ENCODE measurements at places on chromosomes 1 and 21.

GRCh38 chr1:76144247-76144646 lies 69.7 kb downstream of the ST6GALNAC3 start:
- no peak for DNase-seq

- DNase-seq, result no peak
These were observed 1.3 kb downstream of the DENND4B start for GRCh38 chr1:153945131-153945794.

GRCh38 chr1:153350321-153350957 lies 1.8 kb upstream of the PGLYRP4 start:
- no peak for DNase-seq

- DNase-seq, result no peak
These were observed 43.5 kb upstream of the MCOLN3 start for GRCh38 chr1:85091671-85092280.

GRCh38 chr1:103190766-103191165 lies 82.4 kb upstream of the COL11A1 start:
- no peak for DNase-seq

DNA sequence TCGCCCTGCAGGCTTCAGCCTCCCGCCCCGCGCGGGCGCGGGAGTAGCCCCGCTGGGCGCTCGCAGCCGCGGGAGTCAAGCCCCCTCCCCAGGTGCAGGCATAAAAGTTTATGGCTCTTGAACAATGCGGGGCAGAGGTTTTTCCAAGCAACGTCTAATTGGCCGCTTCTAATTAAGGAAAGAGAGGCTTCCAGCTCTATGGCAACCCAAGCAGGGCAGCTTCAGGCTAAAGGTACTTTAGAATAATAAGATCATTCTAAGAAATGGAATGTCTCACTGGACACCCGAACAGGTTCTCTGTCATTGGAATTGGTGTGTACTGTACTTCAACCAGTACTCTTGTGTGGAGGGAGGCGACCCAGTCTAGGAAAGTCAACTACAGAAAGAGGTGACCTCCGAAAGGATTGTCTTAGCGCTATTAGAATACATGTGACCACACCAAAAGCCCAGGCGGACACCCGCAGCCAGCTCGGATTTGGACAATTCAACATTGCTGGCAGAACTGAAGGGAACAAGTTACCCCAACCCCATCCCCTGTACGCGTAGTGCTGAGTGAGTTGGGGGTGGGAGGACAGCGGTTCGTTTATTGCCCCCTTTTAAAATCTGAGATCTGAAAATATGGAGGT lies 12.5 kb downstream of the NR5A2 start:
- no peak for DNase-seq

DNA sequence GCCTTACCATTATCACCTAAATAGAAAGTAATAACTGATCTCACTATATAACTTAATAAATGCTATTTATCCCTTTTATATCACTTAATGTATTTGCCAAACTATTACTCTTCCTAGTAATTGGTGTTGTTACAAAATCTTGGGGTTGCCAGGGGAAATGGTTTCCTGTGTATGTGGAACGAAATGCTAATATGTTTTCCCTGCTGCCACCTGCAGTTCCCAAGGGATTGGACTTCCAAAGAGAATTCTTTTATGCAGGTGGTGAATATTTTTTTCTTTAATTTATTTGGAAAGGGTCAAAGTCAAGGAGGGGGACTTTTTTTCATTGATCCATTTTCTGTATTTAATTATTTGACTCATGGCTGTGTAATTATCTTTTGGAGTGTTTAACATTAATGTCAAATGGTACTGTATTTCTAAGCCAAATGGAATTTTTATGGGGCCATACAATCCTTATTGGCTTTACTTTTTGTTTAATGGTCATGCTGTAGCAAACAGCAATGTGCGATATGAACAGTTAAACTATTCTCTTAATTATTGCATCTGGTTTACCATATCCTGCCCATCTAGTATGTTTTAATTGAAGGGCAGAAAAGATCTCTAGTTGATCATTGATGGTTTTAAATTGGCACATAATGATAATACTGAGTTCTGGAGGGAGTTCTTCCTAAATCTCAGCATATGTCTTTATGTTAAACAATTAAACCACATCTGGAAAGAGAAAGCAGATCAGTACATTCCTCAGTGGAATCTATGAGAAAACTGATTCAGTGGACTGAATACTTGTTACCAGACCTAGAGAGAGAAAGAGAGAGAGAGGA lies 486.3 kb downstream of the TTLL7 start:
- DNase-seq, result no peak

DNA sequence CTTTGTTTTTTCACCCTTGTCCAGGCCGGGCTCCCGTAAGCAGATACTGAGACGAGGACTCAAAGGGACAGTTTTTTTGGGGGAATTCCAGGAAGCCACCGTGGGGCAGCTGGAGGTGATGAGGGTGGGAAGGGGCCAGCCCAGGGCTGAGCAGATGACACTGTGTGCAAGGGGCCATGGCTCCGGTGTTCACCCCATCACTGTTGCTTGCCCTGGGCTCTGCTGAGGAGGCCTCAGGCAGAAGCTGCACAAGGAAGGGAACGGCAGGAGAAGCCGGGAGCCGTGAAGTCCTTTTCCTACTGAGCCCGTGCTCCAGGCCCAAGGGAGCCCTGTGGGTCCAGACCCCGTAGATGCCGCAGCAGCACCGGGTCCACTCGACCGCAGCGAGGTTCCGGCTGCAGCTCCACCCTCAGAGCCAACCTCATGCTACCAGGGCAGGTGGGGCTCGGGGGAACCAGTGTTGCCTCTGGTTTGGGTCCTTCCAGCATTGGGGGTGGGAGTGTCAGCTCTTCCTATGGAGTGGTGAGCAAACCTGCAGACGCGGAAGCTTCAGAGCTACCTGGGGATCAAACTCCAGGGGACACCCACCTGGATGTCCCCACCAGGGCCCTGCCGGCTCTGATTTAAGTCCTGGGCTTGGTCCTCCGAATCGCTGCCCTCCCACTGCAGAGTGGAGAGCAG lies 4.3 kb upstream of the CALML6 start:
- no peak for DNase-seq

- no peak for DNase-seq
These were observed 90.5 kb upstream of the TLR5 start for GRCh38 chr1:223233410-223234169.

- DNase-seq, result no peak
These were observed 61.9 kb upstream of the KRTAP11-1 start for GRCh38 chr21:30943243-30943642.

DNA sequence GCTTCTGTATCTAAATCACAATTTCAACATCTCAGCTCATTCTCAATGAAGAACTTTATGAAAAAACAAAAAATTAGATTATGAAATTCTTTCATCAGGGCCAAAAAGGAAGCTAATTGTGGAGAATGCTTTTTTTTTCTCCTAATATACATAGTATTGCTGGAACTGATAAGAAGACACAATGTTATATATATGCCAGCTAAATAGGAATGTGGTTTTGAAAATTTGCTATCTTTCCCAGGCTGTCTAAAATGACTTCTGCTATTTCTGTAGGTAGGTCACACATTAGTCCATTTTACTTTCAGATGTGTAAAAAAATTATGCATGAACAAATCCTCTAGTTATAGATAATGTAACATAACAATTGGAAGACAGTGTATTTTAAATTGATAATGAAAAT lies 732.9 kb downstream of the RWDD3 start:
- DNase-seq, result no peak

DNA sequence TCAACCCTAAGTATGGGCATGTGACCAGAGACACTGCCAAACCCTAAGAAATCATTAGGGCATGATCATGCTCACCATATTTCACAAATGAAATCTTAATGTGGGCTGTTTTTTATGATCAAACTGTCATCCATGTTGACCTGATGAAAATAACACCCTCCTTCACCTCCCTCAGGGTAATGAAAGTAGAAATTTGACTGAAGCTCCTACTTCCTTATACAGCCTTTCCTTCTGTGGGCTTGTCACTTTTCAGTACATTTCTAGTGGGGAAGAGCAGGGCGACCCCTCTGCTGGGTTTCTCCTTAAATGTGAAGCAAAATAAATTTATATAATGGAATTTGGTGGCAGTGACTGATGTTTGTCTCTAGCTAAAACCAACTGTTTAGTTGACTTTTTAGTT lies 25.9 kb downstream of the IVNS1ABP start:
- DNase-seq, result no peak

DNA sequence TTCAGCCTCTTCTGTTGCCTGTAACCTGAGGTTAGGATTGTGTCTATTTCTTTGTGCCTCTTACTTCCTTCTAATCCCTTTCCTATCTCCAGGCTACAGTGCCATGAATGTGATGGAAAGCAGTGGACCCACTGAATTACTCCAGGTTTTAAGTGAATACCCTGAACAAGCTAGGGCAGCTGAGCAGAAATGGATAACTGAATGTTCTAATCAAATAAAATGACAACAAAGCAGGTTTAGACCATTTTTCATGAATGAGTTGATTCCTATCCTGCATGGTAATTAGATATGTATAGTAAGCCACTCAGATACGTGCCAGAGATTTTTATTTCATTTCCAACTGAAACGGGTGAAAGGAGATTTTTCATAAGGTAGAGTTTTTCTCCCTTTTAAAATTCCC lies 127.5 kb upstream of the ZP4 start:
- DNase-seq, result no peak

DNA sequence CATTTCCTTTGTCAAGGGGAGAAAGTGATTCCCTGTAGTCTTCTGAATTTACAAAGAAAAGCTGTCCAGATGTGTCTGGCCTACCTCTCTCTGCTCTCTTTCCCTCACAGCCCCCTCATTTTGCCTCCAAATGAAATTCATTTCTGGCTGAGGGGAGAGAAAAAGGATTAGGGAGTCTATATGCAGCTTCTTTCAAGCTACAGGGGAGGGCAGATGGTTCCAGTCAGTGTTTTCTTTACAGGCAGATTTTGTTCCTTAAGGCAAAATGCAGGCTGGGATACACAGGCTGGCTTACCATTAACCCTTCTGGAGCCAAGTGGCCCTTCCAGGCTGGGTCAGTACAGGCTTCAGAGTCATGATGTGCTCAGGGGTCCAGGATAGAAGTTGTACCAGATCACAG lies 198.1 kb upstream of the USP24 start:
- DNase-seq, result no peak

GRCh38 chr1:35856964-35857363 lies 26.0 kb upstream of the AGO1 start:
- DNase-seq, result no peak

- DNase-seq, result no peak
These were observed 35.6 kb upstream of the WASF2 start for GRCh38 chr1:27525296-27526272.

GRCh38 chr1:220239966-220240365 lies 32.3 kb downstream of the RAB3GAP2 start:
- DNase-seq, result no peak

DNA sequence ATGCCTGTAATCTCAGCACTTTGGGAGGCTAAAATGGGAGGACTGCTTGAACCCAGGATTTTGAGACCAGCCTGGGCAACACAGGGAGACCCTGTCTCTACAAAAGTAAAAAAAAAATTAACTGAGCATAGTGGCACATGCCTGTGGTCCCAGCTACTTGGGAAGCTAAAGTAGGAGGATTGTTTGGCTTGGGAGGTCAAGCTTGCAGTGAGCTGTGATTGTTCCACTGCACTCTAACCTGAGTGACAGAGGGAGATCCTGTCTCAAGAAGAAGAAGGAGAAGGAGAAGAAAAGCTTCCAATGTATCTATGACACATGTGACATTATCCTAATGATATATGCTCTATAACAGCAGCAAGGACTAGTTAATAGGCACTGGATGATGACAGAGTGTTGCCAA lies 20.1 kb upstream of the ARHGAP29 start:
- DNase-seq, result no peak

DNA sequence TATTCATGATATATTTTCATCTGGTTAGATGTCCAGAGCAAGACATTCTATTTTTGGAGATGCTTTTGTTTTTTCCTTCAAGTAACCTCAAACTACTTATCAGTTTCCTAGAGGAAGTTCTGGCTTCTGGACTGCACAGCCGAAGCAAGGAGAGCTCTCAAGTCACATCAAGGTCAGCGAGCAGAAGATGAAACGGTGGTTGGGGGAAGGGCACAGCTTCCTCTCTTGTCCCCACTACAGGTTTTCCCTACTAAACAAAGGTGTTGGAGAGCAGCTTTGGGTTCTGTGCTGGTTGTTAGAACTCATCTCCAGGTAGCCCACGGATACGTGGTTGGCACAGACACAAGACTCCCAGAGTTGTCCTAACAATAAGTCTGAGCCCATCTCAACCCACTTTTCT lies 5.1 kb upstream of the PLEKHO1 start:
- no peak for DNase-seq

GRCh38 chr1:90824551-90824950 lies 107.4 kb upstream of the BARHL2 start:
- DNase-seq, result no peak

DNA sequence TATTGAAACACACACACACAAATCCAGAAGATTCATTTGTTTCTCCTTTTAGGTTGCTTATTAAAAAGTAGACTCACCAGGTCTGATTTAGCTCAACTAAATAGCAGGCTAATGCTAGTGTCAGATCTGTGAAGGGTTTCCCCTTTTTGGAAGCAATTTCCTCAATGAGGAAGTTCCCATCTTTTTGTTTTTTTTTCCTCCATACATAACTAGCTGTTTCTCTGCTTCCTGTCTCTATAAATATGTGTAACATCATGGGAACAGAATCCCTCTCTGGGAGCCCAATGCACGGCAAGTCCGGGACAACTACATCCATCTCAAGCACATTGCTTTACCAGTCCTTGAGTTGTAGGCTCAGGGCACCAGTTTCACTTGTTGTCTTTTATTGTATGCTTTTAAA lies 1421.1 kb downstream of the PLA2G4A start:
- DNase-seq, result no peak

GRCh38 chr1:6588893-6589520 lies 9.2 kb downstream of the ZBTB48 start:
- DNase-seq, result no peak

GRCh38 chr1:71640116-71640515 lies 559.3 kb upstream of the ZRANB2 start:
- DNase-seq, result no peak

GRCh38 chr1:42154685-42155084 lies 1.5 kb downstream of the GUCA2B start:
- no peak for DNase-seq

GRCh38 chr1:203367057-203367456 lies 16.1 kb upstream of the FMOD start:
- peak; percentile 72 for DNase-seq

DNA sequence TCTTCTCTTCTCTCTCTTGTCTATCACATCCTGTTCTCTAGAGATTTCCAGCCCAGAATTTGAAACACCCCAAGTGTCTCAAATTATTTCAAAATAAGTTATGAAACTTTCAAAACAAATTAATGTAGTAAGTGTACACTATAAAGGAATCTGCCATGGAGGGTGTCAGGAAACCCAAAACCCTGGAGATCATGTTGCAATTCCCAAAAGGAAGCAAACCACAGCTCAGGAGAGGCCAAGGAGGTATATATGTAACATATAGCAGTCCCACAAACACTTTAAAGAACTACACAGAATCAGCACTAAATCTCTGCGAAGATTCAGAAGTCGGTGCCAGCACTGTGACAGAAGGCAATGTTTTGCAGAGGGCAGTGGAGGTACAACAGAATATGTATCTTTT lies 26.6 kb downstream of the PTPN14 start:
- no peak for DNase-seq

- DNase-seq, result no peak
These were observed 690.5 kb downstream of the BRINP3 start for GRCh38 chr1:189787201-189787600.

- peak; percentile 25 for DNase-seq
These were observed 283.5 kb downstream of the C1orf94 start for GRCh38 chr1:34460193-34460592.

Measured in NCI-H2029 (cell line).